ENCODE measurements at places on chromosomes 16 and 17.

GRCh38 chr16:77590707-77591106 is 131.6 kb upstream of the NUDT7 start:
- no peak for DNase-seq

DNA sequence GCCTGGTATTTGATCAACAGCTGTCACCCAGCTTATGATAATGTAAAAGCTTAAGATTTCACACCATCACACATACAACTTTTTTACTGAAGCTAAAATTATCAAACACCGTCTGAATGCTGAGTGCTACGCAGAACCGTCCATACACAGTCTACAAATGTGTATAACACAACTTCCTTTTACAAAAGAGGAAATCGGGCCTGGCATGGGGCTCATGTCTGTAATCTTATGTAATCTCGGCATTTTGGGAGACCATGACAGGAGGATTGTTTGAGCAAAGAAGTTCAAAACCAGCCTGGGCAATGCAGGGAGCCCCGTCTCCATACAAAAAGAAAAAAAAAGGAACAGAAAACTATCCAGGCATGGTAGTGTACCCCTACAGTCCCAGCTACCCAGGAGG is 19.6 kb upstream of the QRICH2 start:
- no peak for DNase-seq

DNA sequence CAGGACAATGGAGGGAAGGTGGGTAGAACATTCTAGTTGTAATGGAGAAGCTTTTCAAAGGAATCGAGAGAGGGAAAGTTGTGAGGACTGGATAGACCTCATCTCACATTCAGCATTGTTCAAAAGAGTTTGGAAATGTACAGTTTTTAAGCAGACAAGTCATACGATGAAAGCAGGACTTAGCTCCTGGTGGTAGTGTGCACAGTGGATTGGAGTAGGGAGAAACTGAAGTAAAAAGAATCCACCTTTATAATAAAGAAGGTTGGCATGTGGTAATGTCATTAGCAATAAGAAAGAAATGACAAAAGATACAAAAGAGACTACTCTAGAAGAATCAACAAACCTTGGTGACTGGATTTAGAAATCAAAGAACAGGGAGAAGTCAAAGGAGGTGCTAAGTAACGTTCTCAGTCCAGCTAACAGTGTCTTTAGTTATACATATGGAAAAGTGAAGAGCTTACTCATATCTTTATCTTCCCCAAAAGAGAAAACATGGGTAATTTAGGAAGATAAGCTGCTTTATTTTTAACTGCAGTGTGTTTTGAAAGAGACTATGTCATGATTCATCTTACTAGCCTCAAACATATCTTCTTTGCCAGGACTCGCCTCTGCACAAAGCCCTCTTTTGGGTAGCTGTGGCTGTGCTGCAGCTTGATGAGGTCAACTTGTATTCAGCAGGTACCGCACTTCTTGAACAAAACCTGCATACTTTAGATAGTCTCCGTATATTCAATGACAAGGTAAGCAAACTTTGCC is 18.7 kb upstream of the EVI2A start:
- DNase-seq, result no peak

- no peak for DNase-seq
Observed at GRCh38 chr16:81843683-81844082, 64.6 kb downstream of the PLCG2 start.

- DNase-seq, result no peak
Observed at GRCh38 chr17:50424996-50425681, 879 bp upstream of the ACSF2 start.

DNA sequence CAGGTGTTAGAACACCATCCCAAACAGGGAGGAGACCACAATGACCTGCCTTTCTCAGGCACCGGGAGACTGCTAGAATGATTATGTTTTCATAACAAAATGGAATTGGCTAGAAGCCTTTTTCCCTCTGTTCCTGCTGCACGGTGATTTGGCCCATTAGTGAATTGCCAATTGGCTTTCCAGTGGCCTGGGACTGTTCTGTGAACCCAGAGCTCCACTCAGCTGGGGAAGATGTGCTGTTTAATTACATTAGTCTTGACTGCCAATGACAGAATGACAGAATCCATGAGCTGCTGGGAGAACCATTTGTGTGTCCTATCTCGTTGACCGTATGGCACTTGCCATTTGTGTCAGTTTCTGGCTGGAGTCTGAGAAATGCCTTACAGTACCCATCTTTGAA is 242.9 kb downstream of the CDH11 start:
- no peak for DNase-seq

GRCh38 chr16:87945351-87946042 is 5.7 kb upstream of the BANP start:
- DNase-seq, result no peak

DNA sequence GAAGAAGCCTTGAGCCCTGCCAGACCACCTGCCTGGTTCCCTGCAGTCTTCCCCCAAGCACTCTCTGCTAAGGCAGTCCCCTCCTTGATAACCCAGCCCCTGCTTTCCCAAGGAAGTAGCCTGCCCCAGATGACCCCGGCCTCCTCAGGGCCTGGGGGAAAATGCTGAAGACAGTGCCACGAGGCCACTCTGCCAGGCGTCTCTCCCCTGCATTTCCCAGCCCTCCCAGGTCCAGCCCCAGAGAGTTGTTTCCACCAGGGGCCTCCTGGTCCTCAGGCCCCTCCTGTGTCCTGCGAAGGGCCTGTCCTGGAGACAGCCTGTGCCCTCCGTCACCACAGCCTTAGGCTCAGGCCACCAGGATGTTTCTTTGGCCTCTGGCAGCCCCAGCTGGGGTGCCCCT is 96.4 kb downstream of the CCDC182 start:
- no peak for DNase-seq

GRCh38 chr17:82655523-82655922 is 7.3 kb upstream of the WDR45B start:
- no peak for DNase-seq

GRCh38 chr16:2252806-2253148 is 1.4 kb upstream of the ECI1 start:
- no peak for DNase-seq

DNA sequence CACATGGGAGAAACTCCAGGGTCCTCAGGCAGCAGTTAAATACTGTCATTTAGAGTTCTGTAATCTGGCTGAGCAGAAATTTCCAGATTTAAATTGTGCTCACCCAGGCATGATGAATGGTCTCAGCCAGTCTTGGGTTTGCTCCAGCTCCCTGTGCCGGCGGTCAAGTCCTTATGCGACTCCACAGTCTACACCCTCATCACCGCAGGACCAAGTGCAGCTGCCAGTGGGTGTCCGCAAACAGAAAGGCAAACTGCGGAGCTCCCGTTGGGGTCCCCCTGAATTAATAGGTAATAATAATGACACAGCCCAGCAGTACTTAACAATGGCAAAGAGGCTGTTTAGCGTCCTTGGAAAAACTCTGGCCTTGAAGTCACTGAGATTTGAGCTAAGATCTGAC is 3.9 kb upstream of the CACNG4 start:
- no peak for DNase-seq

- no peak for DNase-seq
Observed at GRCh38 chr16:74725651-74726455, 25.2 kb upstream of the MLKL start.

DNA sequence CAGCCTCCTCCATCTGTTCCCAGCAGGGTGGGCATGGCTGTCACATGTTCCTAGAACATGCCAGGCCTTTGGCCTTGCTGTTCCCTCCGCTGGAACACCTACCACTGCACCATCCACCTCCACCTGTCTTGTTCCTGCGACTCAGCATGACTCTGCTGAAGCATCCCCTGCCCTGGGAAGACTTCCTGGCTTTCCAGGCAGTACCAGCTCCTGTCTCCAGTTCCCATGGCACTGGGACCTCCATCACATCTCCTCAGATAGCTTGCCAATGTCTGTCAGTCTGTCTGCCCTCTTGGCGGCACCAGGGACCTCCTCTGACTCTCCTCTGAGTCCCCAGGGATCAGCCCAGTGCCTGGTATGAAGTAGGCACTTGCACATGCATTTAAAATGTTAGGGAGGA is 15.7 kb downstream of the PDP2 start:
- DNase-seq, result no peak

Measured in stimulated activated CD8-positive, alpha-beta memory T cell treated with anti-CD3 and anti-CD28 coated beads, Interleukin-4, amount 100 ng/mL, for 48 hours (primary cell).